ENCODE measurements at places on chromosomes 5 and 9. TPM values are rescaled to one million over a fixed set of nuclear protein-coding genes. Genes with fewer than 3 reads are reported as not detected.

The C8G gene
- total RNA-seq = 3.1 TPM

DNA sequence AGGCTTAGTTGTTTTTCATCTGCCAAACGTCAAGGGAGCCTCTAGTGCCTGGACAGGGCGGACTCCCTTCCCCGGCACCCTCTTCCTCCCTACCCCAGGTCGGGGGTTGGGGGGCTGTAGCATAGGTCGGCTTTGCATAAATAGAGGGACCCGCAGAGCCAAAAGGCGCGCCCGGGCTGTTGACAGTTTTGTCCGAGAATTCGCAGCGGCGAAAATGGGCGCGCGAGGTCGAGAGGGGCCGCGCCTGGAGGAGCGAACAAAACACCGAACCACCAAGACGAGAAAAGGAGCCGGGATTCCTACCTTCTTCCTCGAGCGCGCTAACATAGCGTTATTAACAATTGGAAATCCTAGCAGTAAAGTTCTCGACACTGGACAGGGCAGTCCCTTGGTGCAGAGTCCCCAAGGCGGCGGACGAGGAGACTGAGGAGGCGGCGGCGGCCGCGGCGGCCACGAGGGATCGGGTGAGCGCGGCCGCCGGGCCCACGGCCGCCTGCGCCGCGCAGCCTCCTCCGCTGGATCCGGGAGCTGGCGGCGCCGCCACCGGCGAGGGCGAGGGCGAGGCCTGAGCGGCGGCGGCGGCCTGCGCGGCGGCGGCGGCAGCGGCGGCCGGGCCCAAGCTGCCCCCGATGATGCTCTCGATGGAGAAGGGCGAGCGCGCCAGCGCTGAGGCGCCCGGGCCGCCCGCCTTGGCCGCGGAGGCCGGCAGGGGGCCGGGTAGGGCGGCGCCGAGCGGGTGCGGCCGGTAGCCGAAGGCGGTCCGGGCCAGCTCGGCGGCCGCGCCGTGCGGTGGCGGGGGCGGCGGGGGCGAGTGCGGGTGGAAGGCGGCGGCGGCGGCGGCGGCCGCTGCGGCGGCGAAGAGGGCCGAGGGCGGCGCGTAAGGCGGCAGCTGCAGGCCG lies 1.7 kb downstream of the FOXD1 start:
- peak; percentile 15 for ATAC-seq

GRCh38 chr9:131817627-131818026 lies 77.8 kb upstream of the RAPGEF1 start:
- no peak for ATAC-seq

DNA sequence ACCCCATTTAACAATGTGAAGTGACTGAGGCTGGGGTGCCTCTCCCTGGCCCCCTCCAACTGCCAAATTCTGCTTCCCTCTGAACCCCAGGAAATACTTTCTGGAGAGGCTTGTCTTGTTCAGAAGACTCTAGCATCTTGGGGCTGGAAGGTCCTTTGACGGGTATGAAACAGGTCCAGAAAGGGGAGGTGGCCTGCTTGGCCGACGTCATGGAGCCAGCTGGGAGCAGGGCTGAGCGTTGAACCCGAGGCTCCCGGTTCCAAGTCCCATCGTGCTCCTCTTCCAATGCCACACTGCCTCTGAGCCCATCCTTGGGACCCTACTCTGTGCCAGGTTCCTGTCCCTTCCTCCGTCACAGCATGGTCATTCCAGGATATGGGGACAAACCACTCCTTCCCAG lies 46.9 kb downstream of the NDST1 start:
- ATAC-seq = no peak
